NCI-H510A treated with DMSO at 0.1 percent for 48 hours (cell line): ENCODE measurements at places on chromosomes 1 and 21.

- DNase-seq = no peak
These were observed 889 bp upstream of the TXLNA start for GRCh38 chr1:32178380-32179192.

DNA sequence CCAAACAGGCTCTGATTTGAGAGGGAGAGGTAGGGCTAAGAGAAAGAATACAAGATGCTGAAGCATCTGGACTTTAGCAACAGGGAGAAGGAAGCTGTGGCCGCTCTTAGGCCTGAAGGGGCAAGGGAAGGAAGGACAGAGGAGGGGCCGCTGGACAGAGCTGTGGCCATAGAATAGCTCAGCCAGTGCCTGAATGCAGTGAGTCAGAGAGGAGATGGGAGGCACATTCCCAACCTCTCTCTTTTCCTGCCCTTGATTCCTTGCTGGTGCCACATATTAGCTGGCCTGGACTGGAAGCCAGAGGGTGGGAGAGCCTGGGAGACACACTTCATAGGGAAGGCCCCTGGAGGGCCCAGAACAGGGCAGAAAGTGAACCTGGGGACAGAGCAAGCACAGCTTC, 83.4 kb upstream of the POU3F1 start:
- no peak for DNase-seq

GRCh38 chr1:28395181-28395580, 25.6 kb downstream of the PHACTR4 start:
- DNase-seq = no peak

- no peak for DNase-seq
These were observed 24.7 kb downstream of the SCYL3 start for GRCh38 chr1:169868978-169869377.

- no peak for DNase-seq
These were observed 319.9 kb upstream of the DUSP10 start for GRCh38 chr1:222061711-222062359.

DNA sequence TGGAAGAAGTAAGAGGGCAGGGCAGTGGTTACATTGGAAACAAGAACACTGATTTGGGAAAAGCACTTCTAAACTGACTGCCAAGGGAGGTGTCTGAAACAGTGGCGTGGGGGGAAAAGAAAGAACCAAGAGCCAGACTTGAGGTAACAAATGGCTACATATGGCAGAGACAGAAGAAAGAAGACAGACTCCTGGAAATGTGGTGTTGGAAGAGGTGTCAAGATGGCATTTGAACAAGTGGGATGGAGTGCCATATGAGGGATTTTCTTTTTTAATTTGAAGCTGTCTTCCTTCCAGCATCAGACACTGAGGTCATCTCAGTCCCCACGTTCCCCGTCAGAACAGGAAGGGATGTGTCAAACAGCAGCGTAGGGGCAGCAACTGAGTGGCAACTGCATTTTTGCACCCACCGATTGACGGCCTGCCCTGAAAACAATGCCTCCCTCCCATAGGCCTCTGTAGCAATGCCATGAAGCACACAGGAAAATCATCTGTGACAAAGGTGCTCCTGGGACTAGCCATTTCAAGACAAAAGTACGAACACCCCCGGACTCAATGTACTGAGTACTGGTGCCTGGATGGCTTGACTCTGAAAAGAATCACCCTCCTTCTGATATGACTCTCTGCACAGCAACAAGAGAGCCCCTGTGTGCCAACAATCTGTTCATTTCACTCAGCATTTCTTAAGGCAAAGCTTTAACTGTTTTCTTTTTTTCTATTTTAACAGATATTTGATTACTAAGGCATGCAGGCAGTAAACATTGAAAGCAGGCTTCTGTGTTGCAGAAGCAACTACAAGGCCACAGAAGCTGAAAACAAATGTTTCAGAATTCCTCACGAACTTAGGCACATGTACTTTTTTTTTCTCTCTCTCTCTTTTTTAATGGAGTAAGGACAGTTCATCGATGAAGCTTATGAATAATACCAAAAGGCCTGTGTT, 37.0 kb downstream of the LPAR3 start:
- no peak for DNase-seq

DNA sequence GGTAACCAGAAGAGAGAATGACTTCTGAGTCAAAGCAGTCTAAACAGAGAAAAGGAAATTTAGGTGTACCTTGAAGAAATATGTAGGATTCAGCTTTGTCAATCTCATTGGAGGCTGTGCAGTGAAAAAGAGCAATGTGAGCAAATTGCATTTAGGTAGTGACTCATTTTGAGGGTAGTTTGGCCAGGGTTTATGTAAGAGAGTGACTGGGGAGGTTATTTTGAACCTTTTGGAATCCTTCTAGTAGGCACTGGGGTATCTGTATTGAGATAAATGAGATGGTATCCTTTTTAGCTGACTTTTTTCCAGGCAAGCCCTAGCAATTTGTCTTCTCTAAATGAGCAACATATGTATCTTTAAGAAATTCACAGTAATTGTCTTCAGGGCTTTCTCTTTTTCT, 95.9 kb downstream of the DISP1 start:
- no peak for DNase-seq

DNA sequence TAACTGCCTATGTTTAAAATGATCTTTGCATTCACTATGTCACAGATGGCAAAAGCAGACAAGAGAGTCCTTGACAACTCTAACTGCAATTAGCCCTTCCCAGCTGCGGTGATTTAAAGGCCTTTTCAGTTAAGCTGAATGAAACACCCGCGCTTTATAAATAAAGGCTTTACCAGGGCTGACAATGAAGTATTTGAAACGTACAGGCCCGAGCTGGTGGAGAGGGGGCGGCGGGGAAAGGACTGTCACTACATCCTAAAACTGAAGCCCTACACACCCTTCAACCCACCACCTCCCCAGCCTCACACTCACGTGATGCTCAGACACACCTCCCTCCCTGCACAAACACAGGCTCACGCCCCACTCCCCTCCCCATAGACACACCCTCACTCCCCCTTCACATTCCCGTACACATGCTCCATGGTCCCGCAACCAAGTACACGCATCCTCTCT, 45.5 kb downstream of the GRIK3 start:
- peak; percentile 99 for DNase-seq

DNA sequence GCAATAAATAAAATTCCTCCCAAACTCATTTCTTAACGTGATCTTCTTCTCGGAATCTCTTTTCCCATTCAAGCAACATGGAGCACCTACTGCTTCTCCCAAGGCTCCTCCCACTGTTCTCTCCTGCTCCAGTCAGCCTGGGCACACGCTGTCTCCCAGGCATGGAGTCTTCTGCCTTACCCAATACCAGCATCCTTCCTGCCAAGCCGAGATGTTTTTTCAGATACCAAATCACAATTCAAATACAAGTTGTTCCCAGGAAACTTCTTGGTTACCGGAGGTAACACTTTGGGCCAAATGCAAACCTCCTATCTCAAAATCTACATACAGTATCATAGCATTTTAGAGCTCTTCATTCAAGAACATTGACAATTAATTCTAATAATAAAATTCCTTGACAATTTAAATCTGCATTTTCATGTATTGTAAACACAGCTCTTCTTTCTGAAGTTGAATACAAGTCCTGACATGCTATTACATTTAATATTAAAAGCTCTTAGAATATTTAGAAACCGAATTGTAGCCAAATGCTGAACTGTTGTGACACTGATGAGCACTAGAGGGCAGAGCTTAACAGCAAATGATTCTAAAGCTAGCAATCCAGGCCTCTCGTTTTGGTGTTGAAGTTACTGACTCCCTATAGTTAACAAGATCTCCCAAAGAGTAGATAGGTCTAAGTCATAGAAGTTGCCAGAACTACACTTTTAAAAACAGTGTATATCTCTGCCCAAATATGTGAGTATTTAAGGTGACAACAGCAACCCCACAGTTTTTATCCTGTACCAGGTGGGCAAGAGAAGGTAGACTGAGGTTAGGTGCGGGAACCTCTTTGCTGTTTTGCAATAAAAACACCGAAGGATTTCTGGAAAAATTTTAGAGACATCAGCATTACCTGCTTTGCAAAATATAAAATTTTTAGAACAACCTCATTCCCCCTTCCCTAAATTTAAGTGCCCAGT, 52.3 kb downstream of the BCAR3 start:
- peak; percentile 97 for DNase-seq

GRCh38 chr1:24481101-24481500, 21.5 kb upstream of the RCAN3 start:
- DNase-seq = no peak

- no peak for DNase-seq
These were observed 187.5 kb downstream of the PSMG1 start for GRCh38 chr21:38995731-38996130.

- DNase-seq = no peak
These were observed 23.6 kb downstream of the DISP3 start for GRCh38 chr1:11502516-11502915.

GRCh38 chr1:83839566-83840173, 159.3 kb downstream of the TTLL7 start:
- DNase-seq = no peak

DNA sequence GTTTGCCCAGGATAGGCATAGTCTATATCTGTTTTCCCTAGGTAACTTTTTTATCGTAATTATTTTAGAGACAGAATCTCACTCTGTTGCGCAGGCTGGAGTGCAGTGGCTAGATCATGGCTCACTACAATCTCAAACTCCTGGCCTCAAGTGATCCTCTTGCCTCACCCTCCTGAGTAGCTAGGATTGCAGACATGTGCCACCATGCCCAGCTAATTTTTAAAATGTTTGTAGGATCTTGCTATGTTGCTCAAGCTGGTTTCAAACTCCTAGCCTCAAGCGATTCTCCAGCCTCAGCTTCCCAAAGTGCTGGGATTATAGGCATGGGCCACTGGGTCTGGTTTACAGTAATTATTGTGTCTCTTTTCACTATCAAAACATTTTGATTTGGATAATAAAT, 58.6 kb upstream of the SOX13 start:
- no peak for DNase-seq

DNA sequence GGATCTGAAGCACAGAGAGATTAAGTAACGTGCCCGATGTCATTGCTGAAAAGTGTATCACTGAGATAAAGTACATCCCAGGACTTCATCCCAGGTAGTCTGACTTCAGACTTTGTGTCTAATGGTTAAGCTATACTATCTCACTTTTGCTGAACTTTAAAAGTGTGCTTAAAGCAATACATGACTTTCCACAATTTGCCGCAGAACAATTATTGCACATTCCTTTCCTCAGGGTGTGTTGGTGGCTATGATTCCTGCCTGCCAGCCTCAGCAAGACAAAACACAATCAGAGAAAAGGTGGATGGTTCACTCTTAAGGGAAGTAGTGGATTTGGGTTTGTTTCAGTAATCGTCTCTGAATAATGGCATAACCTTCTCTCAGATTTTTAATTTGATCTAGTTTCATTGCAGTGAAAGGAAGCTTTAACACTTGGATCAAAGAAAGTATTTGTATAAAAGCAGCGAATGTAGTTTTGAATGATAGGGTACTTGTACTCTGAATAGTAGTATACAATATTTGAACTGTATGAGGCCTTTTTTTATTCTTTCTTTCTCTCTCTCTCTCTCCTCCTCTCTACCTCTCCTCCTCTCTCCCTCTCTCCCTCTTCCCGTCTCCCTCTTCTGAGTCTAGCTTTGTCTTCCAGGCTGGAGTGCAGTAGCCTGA, 47.0 kb downstream of the CNST start:
- no peak for DNase-seq

- peak; percentile 32 for DNase-seq
These were observed 791 bp downstream of the USP24 start for GRCh38 chr1:55214212-55214933.

- peak; percentile 79 for DNase-seq
These were observed 9.6 kb upstream of the SPRR2F start for GRCh38 chr1:153122831-153123421.

DNA sequence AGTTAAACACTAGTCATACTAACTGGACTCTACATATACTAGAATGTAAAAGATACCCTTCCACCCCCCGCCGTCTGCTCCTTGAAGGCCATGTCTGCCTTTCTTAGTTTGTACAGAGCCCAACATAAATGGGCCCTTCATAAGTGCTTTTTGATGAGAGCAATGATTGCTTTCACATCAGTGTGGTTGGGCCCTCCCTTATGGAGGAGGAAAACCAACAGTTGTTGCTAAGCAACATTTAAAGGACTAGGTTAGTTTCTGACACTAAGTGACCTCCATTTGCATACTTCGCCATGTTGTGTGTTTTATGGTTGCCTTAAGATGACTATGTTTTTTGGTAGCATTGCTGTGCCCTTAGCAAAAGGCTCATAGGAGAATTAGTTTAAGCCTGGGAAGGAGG, 182.0 kb upstream of the SGIP1 start:
- DNase-seq = peak; percentile 21

- DNase-seq = no peak
These were observed 14.6 kb upstream of the LMO4 start for GRCh38 chr1:87314091-87314490.

DNA sequence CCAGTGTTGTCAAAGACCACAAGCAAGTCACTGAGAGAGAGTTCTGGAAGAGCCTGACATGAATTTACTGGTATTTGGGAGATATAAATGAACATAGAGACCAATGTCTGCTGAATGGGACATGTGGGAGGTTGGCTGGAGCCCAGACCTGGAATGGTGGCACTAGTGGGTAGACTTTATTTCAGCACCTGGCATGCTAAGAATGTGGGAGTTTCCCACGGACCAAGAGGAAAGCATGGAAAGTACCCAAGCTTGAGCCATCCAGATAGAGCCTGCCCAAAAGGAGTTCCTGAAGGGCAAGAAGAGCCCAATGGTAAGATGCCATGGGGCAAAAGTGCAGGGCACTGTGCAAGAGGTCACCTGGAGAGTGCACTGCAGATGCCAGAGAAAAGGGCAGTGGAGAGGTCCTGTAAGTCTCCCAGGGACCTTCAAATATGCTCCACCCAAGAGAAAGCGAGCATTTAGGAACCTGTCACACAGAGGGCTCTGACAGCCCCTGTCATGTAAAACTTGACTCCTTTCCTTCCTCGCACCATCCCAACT, 8.1 kb upstream of the ZNF687 start:
- DNase-seq = no peak

DNA sequence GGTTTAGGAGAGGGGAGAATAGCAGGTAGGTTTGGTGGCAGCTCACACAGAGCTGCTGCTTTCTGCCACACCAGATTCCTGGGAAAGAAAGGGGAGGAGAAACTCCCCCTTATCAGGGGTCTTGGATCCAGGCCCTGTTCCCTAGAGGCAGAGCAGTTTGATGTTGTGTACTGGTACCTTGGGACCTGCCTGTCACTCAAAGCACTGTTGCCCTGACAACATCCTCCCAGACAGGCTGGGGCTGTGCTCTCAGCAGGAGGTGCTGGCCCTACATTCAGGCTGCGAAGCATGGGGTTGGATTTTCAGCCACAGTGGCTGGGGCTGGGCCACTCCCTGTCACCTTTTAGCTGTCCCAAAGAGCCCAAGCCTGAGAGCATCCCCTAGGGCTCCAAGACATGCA, 188.0 kb downstream of the GRIK3 start:
- DNase-seq = peak; percentile 100

GRCh38 chr1:209168204-209168603, 415.3 kb upstream of the CAMK1G start:
- DNase-seq = no peak
